Renal pelvis (tissue), 12 donors: ENCODE measurements at places on chromosomes 6 and 20. TPM values are rescaled to one million over a fixed set of nuclear protein-coding genes. Genes with fewer than 3 reads are reported as not detected.

The PRSS16 gene
- polyA plus RNA-seq, result 0.10 TPM

- no peak for DNase-seq
Observed at GRCh38 chr6:169960521-169960885, 209.1 kb downstream of the ERMARD start.

- DNase-seq, result peak; percentile 38
Observed at GRCh38 chr20:32162351-32162750, 45.2 kb downstream of the PLAGL2 start.

GRCh38 chr6:43240950-43241349 lies 2.3 kb upstream of the TTBK1 start:
- no peak for DNase-seq

DNA sequence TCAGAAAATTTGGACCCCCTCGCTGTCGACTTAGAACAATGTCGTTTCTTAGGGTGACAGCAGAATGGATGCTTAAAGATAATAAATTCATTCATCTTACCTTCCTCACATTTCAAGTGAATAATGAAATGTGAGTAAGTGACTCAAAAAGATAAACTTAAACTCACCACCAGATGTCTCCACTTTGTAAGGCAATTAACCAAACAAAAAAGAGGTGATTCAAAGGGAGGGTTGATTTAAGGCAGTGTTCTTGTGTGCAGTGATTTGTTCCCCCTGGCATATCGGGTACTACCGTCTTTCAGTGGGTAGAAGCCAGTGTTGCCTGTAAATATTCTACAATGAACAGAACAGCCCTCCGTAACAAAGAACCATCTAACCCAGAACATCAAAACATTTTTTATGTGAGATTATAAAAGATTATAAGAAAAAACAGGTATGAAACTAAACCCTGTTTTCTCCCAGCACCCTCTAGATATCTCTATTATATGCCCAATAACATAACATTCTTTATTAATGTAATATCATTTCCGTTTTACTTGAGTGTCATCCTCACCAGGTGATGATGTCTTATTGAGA lies 589.7 kb downstream of the CBLN4 start:
- DNase-seq, result peak; percentile 50

DNA sequence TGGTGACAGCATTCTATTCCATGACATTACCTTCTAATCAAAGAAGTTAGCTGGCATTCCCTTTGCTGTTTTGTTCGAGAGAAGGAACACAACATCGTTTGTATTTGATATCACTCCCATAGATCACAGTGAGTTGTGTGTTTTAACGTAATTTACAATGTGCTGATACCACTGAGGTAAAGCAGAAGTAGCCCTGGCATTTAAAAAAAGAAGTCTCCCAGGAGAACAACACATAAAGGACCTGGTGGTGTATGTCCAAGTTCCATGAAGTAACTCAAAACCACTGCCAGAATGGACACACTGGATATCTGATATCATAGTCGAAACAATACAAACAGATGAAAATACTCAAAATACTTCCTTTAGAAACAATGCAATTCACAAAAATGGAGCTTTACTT lies 351.7 kb downstream of the RNGTT start:
- DNase-seq, result no peak

- peak; percentile 17 for DNase-seq
Observed at GRCh38 chr6:43954311-43955131, 172.7 kb downstream of the MRPL14 start.

- no peak for DNase-seq
Observed at GRCh38 chr20:50095476-50096078, 17.4 kb downstream of the UBE2V1 start.

- DNase-seq, result no peak
Observed at GRCh38 chr20:805713-806112, 27.8 kb upstream of the FAM110A start.
